ENCODE measurements at places on chromosomes 13 and 19. TPM values are rescaled to one million over a fixed set of nuclear protein-coding genes. Genes with fewer than 3 reads are reported as not detected.

FXYD1 gene
- total RNA-seq: 7.8 TPM

DNA sequence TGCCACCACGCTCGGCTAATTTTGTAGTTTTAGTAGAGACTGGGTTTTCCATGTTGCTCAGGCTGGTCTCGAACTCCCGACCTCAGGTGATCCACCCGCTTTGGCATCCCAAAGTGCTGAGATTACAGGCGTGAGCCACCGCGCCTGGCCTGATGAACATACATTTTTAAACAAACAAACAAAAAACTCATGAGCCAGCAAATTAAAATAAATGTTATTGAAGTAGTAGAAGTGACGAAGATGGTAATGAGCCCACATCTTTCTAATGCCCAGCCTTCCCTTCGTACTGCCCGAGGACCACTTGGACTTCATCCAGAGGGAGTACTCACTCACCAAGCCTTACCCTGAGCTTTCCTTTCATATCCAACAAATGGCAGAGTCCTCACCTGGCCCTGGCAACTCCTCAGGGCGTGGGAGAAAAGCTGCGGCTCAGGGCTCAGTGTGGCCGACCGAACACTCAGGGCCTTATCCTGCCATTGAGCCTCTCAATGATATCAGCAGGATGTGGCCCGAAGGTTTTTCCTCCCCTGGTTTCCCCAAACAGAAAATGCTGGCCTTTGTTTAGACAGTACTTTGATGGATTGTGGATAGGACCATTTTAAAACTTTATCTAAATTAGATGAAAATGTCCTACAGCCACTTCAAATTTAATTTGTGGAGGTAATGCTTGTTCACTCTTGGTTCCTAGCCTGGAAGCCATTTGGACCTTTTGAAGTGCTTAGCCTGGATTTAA, 22.8 kb upstream of the ABCC4 start:
- DNase-seq: no peak

DNA sequence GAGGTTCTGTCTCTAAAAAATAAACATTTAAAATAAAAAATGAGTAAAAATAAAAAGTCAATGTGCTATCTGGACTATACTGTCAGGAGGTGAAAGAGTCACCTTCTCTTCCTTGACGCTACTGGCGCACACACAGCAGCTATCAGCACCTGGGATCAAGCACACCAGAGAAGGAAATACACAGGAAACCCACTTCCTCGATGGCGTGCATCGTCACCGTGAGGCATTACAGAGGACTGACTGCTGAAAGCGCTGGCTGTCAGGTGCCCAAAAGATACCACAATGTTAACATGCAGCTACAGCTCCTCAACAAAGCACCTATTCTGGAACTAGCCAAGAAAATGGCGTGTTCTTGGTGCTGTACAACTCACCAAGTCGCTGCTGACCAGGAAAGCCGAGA, 6.1 kb downstream of the SLC35E1 start:
- no peak for DNase-seq

DNA sequence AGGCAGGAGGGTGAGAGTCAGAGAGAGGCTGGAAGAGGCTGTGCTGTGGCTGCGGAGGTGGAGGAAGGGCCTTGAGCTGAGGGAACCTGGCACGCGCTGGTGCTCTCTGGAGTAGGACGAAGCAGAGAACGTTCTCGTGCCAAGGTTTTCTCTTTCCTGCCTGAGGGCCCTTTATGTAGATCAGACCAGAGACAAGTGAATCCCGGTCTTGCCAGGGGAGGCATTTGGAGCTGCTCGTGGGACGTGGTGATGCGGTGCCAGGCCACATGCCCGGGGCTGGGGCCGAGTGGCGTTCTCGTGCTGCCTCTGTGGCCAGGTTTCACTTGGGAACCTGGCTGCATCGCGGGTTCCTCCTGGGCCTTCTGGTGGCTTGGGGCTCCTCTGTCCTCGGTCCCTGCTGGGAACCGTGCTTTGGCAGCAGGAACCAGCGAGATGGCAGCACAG, 54.2 kb downstream of the KDM4B start:
- no peak for DNase-seq

CBY2 gene
- not detected for total RNA-seq

VASP gene
- total RNA-seq: 152 TPM

GRCh38 chr13:52786766-52787165, 47.1 kb upstream of the CNMD start:
- peak; percentile 67 for DNase-seq

DNA sequence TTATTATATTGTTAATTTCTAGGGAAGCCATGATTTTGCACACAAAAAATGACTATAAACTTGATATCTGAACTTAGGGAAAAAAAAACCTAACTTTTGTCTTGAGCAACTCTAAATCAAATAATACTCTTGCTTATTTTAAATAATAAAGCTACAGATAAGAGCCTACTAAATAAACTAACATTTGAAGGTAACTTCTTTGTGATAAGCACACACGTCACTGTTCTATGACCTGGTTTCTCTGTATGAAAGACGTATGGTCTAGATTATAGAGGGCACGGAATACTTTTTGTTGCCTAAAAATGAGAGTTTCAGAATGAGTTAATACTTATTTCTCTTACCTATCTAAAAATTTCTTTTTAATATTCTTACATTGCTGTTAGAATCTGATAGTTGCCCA, 603.2 kb downstream of the DCT start:
- no peak for DNase-seq

- no peak for DNase-seq
These were observed 69.8 kb downstream of the KCNRG start for GRCh38 chr13:50085063-50085462.

GRCh38 chr13:40013554-40013953, 358.1 kb downstream of the COG6 start:
- DNase-seq: no peak

- DNase-seq: no peak
These were observed 7.3 kb upstream of the ADPRHL1 start for GRCh38 chr13:113460599-113460998.

OR10H3 gene
- not detected for total RNA-seq

GRCh38 chr19:33677745-33678426, 56.1 kb downstream of the CHST8 start:
- DNase-seq: no peak

ATP8B3 gene
- total RNA-seq: 17.0 TPM

YJU2 gene
- total RNA-seq: 26.9 TPM

GRCh38 chr19:15126131-15126910, 19.1 kb downstream of the SYDE1 start:
- no peak for DNase-seq

DNA sequence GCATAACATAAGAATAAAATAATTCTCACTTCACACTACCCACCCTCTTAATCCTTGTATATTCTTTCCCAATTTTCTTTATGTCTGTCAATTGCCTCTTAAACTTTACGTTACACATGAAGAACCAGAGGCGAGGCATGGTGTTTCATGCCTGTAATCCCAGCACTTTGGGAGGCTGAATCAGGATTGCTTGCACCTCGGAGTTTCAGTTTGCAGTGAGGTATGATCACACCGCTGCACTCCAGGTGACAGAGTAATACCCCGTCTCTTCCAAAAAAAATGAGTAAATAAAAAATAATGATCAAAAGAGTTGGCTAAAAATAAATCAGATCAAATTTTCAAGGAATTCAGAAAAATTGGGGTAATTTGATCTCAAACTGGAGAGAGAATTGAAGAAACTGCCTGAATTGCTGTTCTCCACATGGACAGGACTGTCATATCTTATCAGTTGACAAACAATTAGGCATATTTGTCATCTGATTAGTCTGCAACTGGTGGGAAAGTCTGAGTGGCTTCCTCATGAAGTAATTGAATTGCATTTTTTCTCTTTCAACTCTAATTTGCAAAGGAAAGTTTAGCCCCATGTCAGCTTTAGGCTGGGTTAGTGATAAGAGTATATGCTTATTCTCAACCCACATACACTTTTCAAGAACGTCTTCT, 302.9 kb downstream of the ITGBL1 start:
- DNase-seq: no peak

GRCh38 chr19:57759096-57759495, 10.4 kb upstream of the ZNF586 start:
- DNase-seq: no peak

DNA sequence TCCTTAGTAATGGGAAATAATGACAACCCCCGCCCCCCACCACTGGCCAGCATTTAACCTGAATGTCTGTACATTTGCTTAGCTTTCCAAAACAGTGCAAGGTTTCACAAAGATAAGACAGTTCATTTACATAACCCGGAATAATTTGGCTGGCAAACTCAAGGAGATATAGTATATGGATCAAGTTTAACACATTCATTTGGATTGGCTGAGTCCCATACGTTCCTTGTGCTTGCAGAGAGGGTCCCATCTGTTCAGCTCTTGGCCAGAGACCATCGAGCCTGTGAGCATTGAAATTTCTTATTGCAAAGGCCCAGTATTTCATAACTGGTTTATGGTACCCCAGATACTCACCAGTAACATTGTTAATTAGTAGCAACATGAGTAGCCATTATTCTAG, 116.5 kb downstream of the GPC6 start:
- DNase-seq: no peak

DNA sequence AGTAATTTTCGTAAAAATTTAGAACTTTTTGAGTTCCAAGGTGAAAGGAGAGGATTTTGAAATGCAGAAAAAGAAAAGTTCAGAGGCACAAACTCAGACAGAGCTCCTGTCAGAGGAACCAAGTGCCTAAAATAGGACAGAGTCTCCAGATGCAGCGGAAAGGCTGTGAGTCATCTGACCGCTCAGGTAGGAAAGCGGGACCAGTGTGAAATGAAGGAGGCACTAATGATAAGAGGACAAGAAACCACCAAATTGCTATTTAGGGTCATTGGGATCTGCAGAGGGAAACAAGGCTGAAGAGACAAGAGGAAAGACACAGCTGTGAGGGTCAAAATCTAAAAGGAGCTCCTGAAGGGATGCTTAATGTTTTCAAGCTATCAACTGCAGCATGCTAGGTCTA, 34.9 kb downstream of the IRS2 start:
- no peak for DNase-seq

GRCh38 chr13:44879452-44880058, 109.7 kb downstream of the NUFIP1 start:
- DNase-seq: peak; percentile 40

NTN5 gene
- 3.1 TPM for total RNA-seq

MED29 gene
- total RNA-seq: 32.0 TPM

- no peak for DNase-seq
These were observed 286.2 kb downstream of the NDFIP2 start for GRCh38 chr13:79767126-79767525.

KIR2DL3 gene
- not detected for total RNA-seq

DNA sequence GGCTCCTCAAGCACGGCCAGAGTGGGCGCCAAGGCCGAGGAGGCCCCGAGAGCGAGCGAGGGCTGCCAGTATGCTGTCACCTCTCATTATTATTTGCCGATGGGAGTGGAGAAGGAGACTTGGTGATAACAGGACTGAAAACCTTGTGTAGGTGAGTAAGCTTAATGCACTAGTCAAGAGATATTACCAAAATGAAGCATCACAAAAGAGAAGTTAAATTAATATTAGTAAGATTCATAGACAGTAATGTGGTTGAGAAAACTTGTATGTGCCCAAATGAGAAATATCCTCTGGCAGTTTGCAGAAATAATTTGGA, 204.5 kb upstream of the SLITRK1 start:
- no peak for DNase-seq

ZNF540 gene
- total RNA-seq: not detected

VSTM2B gene
- not detected for total RNA-seq

DNMT1 gene
- total RNA-seq: 235 TPM

C19orf38 gene
- 0.74 TPM for total RNA-seq

DNA sequence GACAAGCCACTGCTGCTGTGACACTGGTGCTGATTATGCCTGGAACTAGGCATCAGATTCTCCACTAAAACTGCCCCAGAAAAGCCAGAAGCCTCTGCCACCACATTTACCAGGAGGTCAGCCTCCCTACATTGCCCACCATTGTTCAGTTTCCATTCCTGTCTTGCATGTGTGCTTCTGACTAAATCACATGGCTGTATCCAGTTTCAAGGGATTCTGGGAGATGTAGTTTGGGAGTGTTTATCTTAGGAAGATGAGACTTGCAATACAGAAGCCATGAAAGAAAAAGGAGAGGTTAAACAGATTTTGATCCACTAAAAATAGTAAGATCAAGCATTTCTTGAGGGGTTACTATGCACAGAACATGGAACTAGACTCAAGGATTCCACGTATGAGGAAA, 40.7 kb upstream of the SERPINE3 start:
- no peak for DNase-seq

GRCh38 chr13:27450921-27451471, 632 bp upstream of the MTIF3 start:
- DNase-seq: peak; percentile 55

CLEC17A gene
- not detected for total RNA-seq

DNA sequence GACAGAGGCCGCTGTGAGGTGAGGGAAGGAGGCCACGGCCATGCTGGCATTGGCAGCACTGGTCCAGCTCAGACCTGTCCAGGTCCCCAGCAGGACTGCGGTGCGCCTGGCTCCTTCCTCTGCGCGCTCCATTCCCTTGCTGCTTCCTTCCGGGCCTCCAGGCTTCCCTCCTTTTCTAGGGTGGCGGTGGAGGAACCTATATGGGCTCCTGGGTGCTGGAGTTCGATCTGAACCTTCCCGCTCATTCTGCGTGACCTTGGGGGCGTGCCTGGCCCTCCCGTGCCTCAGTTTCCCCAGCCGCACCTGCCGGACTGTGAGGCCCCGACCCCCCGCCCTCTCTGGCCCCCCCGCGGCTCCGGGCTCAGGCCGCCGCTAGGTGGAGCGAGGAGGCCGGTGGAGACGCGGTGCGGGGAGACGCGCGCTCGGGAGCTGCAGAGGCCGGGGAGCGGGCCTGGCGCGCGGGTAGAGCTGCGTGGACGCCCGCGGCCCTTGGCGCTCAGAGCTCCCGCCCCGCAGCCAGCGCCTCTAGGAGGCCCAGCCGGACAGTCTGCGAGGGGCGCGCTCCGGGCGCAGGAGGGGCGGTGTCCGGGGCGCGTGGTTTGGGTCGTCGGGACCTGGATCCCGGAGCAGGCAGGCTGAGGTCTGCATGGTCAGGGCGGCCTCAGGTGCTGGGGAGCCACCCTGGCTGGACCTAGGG, 29.9 kb downstream of the EFNA2 start:
- peak; percentile 18 for DNase-seq

- DNase-seq: no peak
These were observed 131.3 kb downstream of the SUCLA2 start for GRCh38 chr13:47869776-47870175.

DNA sequence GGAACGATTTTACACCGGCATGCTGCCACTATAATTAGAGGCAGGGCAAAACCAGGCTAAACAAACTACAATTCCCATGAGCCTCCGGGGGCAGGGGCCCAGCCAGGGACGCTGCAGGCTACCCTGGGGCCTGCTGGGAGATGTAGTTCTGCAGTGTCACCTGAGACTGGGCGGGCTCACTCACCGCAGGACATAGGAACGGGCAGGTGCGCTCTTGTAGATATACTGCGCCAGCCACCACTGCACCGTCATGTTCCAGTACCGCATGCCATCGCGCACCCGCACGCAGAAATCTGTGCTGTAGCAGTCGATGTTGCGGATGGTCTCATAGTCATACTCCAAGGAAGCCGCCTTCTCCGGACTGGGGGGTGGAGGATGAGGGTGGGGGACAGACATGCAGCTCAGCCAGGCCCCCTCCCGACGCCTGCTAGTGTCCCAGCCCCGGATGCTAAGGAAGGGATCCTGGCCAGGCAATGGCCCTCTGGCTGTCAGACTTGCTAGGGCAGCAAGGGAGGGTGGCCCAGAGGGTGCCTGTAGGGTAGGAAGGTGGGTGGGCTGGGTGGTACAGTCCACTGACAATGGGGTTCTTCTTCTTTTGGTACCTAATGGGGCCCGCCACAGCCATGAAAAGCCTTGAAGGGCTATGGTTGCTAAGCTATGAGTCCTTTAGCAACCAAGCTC, 5.8 kb upstream of the TMC4 start:
- no peak for DNase-seq

RPS19 gene
- 3,020 TPM for total RNA-seq
